ENCODE measurements at places on chromosomes 5 and 9. TPM values are rescaled to one million over a fixed set of nuclear protein-coding genes. Genes with fewer than 3 reads are reported as not detected.

Gene SH2D3C
- total RNA-seq = 31.6 TPM

Gene SPINK6
- total RNA-seq = not detected

Gene NCS1
- 0.51 TPM for total RNA-seq

Gene CPLANE1
- 6.7 TPM for total RNA-seq

Gene TMEM8B
- total RNA-seq = 7.1 TPM

Gene FBXW2
- total RNA-seq = 70.3 TPM

Gene CXXC5
- 5.1 TPM for total RNA-seq

Gene ZBTB26
- 5.4 TPM for total RNA-seq

Gene ENC1
- 16.6 TPM for total RNA-seq

Gene ERCC6L2
- total RNA-seq = 55.8 TPM

Gene MLANA
- total RNA-seq = not detected

Gene TPPP
- total RNA-seq = 1.2 TPM

Gene GKAP1
- 9.9 TPM for total RNA-seq

Gene CDH12
- not detected for total RNA-seq

Gene HARS1
- total RNA-seq = 71.1 TPM

Gene SPINK4
- not detected for total RNA-seq

Gene SLCO6A1
- not detected for total RNA-seq

Gene MEIKIN
- 0.53 TPM for total RNA-seq

Gene LCN15
- not detected for total RNA-seq

Gene CDX1
- total RNA-seq = not detected

Gene G3BP1
- total RNA-seq = 172 TPM

Gene ZNF658
- 8.3 TPM for total RNA-seq

Gene PTPN3
- total RNA-seq = 0.05 TPM

Gene PCDHA9
- total RNA-seq = not detected

Gene TLE1
- 3.5 TPM for total RNA-seq

Gene FBXL17
- total RNA-seq = 20.4 TPM

Gene FRMPD1
- not detected for total RNA-seq

Gene SPATA31D4
- total RNA-seq = not detected

Gene ENG
- total RNA-seq = 7.9 TPM

Gene CARTPT
- total RNA-seq = not detected

Gene DNM1
- 0.95 TPM for total RNA-seq

All from T-cell (primary cell).